Activated CD4-positive, CD25-positive, alpha-beta regulatory T cell treated with anti-CD3 and anti-CD28 coated beads, Interleukin-2, amount 50 U/mL, for 72 hours (primary cell): ENCODE measurements at places on chromosomes 6 and 20.

DNA sequence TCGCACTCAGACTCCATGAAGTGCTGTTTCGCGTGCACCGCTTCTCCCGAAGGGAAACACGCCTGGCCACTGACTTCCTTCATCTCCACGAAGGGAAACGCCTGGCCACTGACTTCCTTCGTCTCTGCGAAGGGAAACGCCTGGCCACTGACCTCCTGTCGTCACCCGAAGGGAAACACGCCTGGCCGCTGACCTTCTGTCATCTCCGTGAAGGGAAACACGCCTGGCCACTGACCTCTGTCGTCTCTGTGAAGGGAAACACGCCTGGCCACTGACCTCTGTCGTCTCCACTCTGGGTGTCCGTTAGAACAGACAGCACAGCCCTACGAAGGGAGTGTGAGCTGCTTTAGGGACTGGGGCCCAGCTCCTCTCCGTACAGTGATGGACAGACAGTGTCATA lies 17.1 kb upstream of the ADRM1 start:
- no peak for DNase-seq

- DNase-seq: no peak
Observed at GRCh38 chr6:159099961-159100360, 55.2 kb upstream of the TAGAP start.

DNA sequence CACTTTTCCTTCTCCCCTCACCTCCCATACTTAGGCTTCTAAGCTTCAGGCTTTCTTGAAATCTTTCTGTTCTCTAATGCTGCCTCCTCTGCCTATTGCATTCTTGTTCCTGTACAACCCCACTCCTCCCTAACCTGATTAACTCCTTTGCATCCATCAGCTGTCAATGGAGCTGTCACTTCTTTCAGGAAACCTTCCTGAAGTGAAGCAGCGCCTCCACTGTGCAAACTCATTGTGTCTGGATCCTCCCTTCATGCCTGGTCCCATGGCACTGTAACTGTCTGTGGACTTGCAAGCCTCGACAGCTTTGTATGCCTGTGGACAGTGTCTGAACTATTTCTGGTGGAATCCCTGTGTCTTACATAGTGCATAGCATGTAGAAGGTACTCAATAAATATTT lies 185.0 kb downstream of the HS3ST5 start:
- DNase-seq: no peak

DNA sequence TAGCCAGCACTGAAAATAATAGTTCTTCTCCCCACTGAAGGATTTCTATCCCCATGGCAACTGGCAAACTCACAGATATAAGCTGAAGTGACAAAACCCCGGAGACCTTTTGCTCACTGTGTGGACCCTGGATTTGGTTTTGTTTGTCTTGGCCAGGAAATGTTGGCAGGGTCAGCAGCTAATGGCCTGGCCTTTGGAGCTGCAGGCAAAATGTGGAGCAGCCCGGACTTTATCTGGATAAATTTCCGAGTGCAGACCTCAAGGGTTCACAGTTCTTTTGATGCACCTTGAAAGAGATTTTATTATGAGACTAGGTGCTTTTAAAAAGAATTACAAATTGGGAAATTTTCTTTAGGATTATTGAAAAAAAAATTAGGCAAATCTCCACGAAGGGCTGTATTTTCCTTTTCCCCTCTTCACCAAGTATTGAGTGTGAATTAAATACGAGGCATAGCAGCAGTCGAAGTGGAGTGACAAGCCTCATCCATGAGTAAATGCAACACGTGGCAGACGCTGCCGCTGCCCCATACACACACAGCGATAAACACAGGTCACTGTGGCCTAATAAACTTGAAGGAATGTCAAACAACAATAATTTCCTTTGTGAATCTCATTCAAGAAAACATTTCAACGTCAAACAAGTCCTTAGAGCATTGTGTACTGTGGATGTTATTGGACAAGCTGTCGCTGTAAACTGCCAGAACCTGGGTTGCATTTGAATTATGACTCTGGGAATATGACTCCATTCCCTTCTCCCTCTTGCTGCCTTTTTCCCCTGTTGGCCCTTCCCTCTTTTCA lies 35.1 kb upstream of the CCN6 start:
- DNase-seq: no peak

- no peak for DNase-seq
Observed at GRCh38 chr20:17536944-17537444, 5.8 kb upstream of the BFSP1 start.

DNA sequence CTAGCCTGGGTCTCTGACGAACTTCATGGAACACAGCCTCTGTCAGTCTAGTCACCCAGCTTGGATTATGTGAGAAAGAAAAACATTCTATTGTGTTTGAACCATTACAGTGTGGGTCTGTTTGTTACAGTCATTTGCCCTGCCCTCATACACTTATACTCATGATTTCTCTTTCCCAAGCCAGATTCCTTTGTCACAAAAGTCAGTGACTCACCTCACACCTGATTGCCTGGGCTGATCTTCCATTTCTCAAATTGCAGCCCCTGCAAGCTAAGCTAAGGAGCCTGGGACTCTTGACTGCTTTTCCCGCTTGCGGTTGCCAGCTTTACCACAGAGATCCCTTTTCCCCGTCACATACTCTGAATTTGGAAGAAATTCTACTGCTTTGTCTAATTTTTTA lies 395.9 kb downstream of the SAMD5 start:
- DNase-seq: no peak

DNA sequence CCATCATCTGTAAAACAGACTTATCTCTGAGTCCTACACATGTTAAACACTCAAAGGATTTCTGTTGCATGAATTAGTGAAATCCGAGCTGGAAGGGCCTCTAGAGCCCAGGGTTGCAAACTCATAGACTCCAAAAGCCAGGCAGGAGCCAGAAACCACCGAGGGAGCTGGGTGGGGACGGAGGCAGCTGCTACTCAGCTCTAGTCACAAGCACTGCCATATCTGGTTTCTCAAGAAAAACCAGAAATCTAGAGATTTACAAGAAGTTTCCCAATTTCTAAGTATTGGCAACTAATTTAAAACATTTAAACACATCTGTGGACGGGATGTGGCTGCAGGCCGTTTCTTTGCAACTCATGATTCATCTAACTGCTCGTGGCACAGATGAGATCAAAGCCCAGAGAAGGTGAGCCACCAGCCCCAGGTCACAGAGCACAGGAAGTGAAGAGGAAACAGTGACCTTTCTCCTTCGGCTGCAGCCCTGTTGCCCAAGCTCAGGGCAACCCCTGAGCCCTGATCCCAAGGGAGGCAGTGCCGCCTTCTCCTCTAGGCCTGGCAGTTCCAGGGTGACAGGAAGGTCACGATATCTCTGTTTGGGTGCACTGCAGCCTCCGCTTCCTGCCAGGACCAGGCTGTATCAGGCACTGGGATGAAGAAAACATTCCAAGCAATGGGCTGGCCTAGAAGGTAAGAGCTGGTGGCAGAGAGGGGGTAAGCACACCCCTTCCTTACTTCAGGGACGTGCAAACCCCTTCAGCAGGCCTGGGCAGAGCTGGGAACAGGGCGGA lies 26.4 kb upstream of the PTGIS start:
- DNase-seq: peak; percentile 67

GRCh38 chr6:44967481-44967880 lies 360.6 kb upstream of the RUNX2 start:
- DNase-seq: no peak

GRCh38 chr6:75484535-75484934 lies 9.1 kb downstream of the FILIP1 start:
- no peak for DNase-seq

- DNase-seq: no peak
Observed at GRCh38 chr6:108820006-108820405, 28.2 kb upstream of the ARMC2 start.

GRCh38 chr6:129440691-129441090 lies 269.3 kb downstream of the ARHGAP18 start:
- DNase-seq: no peak

GRCh38 chr20:62489186-62489931 lies 13.6 kb upstream of the GATA5 start:
- DNase-seq: no peak

DNA sequence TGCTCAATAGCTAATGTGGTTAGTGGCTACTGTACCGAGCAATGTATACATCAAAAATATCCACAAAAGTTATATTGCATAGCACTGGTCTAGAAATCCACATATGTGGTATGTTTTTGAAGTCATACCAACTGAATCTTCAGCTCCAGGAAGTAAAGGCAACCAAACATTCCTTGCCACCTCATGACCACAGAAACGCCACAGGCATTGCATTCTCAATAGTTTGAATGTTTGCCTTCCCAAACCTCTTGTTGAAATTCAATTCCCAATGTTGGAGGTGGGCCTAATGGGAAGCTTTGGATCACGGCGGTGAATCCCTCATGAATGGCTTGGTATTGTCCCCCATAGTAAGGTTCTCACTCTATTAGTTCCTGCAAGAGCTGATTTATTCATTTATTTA lies 18.2 kb upstream of the ZNF391 start:
- DNase-seq: no peak

DNA sequence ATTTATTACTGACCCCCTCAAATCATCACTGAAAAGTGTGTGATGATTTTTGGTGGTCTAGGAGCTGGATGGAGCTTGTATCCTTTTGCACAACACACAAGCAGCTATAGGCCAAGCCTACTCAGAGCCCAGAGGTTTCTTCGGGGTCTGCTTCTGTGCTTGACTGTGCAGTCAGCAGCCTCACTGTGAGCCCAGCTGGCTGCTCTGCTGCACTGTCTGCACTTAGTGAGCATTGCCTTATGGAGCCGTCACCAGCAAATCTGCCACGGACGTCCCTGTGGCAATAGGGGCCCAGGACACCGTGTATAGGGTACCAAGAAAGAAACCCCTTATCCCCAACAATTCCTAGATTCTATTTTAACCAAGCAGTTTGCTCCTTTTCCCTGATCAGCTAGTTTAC lies 38.6 kb upstream of the GMPR start:
- no peak for DNase-seq

GRCh38 chr6:26187981-26188635 lies 100.9 kb downstream of the HFE start:
- DNase-seq: peak; percentile 57

GRCh38 chr6:6543181-6543879 lies 45.2 kb upstream of the LY86 start:
- no peak for DNase-seq

DNA sequence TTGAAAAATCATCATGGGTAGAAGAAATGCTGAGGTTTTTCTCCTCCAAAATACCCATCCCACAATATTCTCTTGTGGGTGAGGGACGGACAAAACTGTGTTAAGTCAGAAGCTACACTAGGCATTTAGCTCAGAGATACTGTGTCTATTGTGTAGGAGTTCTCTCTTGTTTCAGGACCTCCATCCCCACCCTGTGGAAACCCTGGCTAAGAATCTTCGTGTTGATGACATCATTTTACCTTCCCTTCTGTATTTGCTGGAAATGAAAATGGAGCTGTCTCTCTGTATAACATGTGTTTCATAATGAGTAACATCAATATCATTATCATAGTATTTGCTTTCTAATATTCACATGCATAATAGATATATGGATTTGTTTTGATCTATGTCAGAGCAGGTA lies 1193.0 kb upstream of the CITED2 start:
- DNase-seq: no peak

DNA sequence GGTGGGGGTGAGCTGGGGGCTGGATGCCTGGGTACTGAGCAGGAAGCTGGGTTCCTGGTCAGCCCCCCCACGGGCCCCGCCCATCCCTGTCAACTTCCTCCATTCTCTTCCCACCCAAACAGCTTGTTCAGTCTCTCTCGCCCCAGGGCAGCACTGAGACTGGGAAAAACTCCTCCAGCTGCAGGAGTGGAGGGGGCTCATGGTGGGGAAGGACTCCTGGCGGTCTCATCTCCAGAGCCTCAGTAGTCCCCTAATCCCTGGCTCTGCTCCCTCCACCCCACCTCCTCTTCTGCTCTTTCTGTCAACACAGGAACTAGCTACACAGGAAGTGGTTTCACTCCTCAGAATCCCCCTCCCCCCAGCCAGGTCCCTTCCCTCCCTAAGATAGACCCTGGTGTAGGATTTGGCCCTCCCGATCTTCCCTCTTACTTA lies at the start of gene GPSM3:
Gene GPSM3, minus strand, starts transcription at position 36 of the 432 bp plus-strand sequence. CDS start 130 bp downstream, outside the sequence.
- peak; percentile 52 for DNase-seq

DNA sequence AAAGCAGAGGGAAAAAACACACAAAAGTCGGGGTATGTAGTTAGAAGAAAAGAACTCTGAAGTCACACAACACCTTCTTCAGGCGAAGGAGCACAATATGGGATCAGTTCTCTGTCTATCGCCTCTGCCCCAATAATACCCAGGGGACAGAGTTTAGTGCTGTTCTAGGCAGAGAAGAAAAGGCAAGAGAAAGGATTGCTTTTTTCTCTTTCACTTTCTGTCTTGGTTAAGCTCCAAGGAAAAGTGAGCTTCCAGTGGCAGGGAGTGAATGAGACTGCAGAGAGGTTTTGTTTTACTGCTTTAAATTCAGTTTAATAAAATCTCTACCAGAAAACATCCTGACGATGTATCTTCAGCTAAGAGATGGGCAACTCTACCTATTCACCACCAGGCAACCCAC lies 86.6 kb upstream of the STXBP5 start:
- DNase-seq: no peak

DNA sequence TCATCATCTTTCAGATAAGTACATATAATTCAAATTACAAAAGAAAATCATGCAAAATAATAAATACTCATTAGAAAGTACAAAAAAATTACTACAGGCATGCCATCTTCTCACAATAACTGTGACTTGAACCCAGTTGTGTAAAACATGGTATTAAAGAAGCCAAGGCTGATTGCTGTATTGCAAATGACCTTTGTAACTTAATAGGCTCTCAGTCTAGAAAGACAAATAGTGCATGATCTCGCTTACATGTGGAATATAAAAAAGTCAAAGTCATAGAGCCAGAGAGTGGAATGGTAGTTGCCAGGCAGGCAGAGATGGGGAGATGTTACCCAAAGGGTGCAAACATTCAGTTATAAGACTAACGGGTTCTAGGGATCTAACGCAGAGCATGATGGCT lies 626.1 kb downstream of the COL12A1 start:
- no peak for DNase-seq

- no peak for DNase-seq
Observed at GRCh38 chr20:23228912-23229311, 121.7 kb upstream of the NXT1 start.

- no peak for DNase-seq
Observed at GRCh38 chr6:149221774-149222070, 95.8 kb upstream of the TAB2 start.

DNA sequence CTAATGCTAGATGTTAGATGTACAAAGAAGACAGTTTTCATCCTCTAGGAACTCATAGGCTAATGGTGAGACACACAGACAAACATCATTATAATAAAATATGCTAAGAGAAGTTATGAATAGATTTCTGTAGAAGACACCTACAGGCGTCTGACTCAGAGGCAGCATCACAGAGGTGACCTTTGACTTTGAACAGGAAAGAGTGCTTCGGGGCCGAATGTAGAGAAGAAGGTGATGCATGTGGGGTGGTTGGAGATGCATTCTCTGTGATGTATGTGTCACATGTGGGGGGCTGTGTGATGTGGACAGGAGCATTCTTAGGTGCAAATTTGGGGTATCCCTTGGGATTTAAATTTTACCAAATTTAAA lies 6.8 kb downstream of the GUCA1A start:
- DNase-seq: no peak

GRCh38 chr20:59961423-59961822 lies 3.2 kb downstream of the CDH26 start:
- no peak for DNase-seq
